ENCODE measurements at places on chromosomes 5 and 9.

DNA sequence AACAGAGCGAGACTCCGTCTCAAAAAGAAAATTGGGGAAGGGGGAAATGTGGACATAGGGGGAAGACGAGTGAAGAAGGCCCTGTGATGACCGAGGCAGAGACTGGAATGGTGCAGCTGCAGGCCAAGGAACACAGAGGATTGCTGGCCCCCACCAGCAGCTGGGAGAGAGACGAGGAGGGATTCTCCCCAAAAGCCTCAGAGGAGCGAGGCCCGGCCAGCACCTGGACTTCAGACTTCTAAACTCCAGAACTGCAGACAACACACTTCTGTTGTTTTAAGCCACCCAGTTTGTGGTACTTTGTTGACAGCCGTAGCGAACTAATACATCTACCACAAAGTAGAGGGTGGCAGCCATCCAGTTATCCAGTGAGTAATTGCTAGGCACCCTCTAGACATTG lies 124.6 kb downstream of the ATPSCKMT start:
- no peak for DNase-seq

GRCh38 chr9:107387409-107387808 lies 102.2 kb downstream of the KLF4 start:
- no peak for DNase-seq

- DNase-seq, result no peak
Observed at GRCh38 chr9:78325343-78325742, 28.4 kb downstream of the PSAT1 start.

DNA sequence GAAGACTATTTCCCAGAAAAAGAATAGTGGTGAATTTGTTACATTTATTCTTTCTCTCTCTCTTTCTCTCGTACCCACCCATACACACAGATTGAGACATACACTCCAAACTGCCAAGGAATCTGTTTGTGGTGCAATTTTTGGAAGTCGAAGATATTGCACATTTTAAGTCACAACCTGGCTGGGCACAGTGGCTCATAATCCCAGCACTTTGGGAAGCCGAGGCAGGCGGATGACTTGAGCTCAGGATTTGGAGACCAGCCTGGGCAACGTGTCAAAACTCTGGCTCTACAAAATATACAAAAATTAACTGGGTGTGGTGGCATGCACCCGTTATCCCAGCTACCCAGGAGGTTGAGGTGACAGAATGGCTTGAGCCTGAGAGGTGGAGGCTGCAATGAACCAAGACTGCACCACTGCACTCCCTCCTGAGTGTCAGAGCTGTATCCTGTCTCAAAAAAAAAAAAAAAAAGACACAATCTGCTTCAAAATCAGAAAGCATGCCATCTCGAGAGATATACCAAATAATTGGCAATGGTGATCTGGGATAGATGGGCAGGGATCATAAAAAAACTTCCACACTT lies 19.2 kb upstream of the PLIN2 start:
- no peak for DNase-seq

DNA sequence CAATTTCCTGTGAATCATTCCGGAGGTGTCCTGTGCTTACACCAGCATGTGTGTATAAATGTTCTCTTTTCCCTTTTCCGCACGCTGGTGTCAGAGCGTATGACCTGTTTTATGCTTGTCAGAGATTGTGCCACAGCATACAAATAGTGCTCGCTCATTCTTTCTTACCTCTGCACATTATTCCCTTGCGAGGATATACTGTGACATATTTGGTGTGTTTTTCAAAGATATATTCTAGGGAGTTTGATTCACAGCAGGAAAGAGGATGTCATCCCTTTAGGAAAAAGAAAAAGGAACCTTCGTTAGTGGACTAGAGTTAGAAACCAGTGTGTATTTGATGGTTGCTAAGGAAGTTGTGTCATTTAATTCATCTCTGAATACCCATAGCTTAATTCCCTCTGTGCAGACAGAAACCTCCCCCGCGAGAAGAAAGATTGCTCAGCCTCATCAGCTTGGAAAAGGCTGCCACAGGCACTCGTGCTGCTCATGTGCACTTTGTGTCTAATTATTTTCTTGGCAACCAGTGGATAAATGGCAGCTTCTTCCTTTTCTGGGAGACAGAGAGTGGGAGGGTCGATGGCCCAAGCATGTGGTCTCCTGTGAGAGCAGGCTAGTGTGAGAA lies 14.7 kb upstream of the CCIN start:
- no peak for DNase-seq

All from effector CD4-positive, alpha-beta T cell (primary cell).